ENCODE measurements at places on chromosomes 4 and X. TPM values are rescaled to one million over a fixed set of nuclear protein-coding genes. Genes with fewer than 3 reads are reported as not detected.

TKTL1 gene
- 1.6 TPM for total RNA-seq

MBTPS2 gene
- 19.4 TPM for total RNA-seq

UGT2B10 gene
- total RNA-seq: not detected

CXorf49 gene
- not detected for total RNA-seq

TNMD gene
- 3.4 TPM for total RNA-seq

PTTG2 gene
- total RNA-seq: 1.7 TPM

SORBS2 gene
- 49.2 TPM for total RNA-seq

LRP2BP gene
- total RNA-seq: 7.6 TPM

CA5B gene
- total RNA-seq: 8.3 TPM

SPARCL1 gene
- 395 TPM for total RNA-seq

KIAA1210 gene
- 0.10 TPM for total RNA-seq

NRK gene
- 256 TPM for total RNA-seq

PDGFRA gene
- total RNA-seq: 138 TPM

ENPEP gene
- 31.5 TPM for total RNA-seq

MAGEB1 gene
- not detected for total RNA-seq

PCDH10 gene
- total RNA-seq: 3.6 TPM

ADH1A gene
- not detected for total RNA-seq

TRIML2 gene
- not detected for total RNA-seq

MYL5 gene
- total RNA-seq: 443 TPM

FOXR2 gene
- total RNA-seq: not detected

LUZP4 gene
- not detected for total RNA-seq

MEPE gene
- not detected for total RNA-seq

PGRMC1 gene
- 92.4 TPM for total RNA-seq

SUPT20HL2 gene
- total RNA-seq: not detected

MOB1B gene
- total RNA-seq: 39.2 TPM

TLR2 gene
- 7.1 TPM for total RNA-seq

MAGEA4 gene
- not detected for total RNA-seq

PTPN13 gene
- 32.8 TPM for total RNA-seq

DCAF4L1 gene
- not detected for total RNA-seq

CYLC1 gene
- not detected for total RNA-seq

GPC4 gene
- 66.7 TPM for total RNA-seq

TLR10 gene
- total RNA-seq: 0.41 TPM

XKRX gene
- 1.0 TPM for total RNA-seq

HHIP gene
- 4.4 TPM for total RNA-seq

FOXO4 gene
- total RNA-seq: 19.5 TPM

CTAG1A gene
- not detected for total RNA-seq

TTC29 gene
- 0.72 TPM for total RNA-seq

STAG2 gene
- 167 TPM for total RNA-seq

EGFL6 gene
- total RNA-seq: 12.5 TPM

KCND1 gene
- total RNA-seq: 2.1 TPM

MAGEC1 gene
- not detected for total RNA-seq

TCEAL6 gene
- not detected for total RNA-seq

EVC2 gene
- total RNA-seq: 9.7 TPM

MUC7 gene
- total RNA-seq: 140 TPM

KLF8 gene
- 9.8 TPM for total RNA-seq

ARHGEF38 gene
- total RNA-seq: 1.3 TPM

MAGEA9B gene
- not detected for total RNA-seq

SPATA4 gene
- not detected for total RNA-seq

GYPB gene
- total RNA-seq: 5.1 TPM

All from tongue (tissue), 3 donors.